ENCODE measurements at places on chromosomes 2 and 18. TPM values are rescaled to one million over a fixed set of nuclear protein-coding genes. Genes with fewer than 3 reads are reported as not detected.

Gene ACOXL
- total RNA-seq: 15.8 TPM

Gene INHA
- 1.4 TPM for total RNA-seq

Gene ARHGAP25
- total RNA-seq: 3.4 TPM

Gene PAX8
- total RNA-seq: 0.66 TPM

Gene RAB6C
- total RNA-seq: 0.07 TPM

Gene RIF1
- 96.9 TPM for total RNA-seq

Gene MBD2
- 37.4 TPM for total RNA-seq

Gene MZT2A
- total RNA-seq: 162 TPM

Gene OXER1
- total RNA-seq: 2.7 TPM

Gene SPR
- total RNA-seq: 13.0 TPM

Gene AQP12B
- not detected for total RNA-seq

Gene QPCT
- total RNA-seq: 19.5 TPM

Gene WDR75
- 68.3 TPM for total RNA-seq

Gene TTC21B
- total RNA-seq: 16.9 TPM

Gene ZBTB7C
- 0.39 TPM for total RNA-seq

Gene CAD
- 150 TPM for total RNA-seq

Gene EFR3B
- total RNA-seq: 8.9 TPM

Gene COL3A1
- total RNA-seq: 0.76 TPM

Gene SMYD1
- total RNA-seq: not detected

Gene RGPD4
- 0.05 TPM for total RNA-seq

Gene GRP
- total RNA-seq: not detected

Gene UGT1A5
- total RNA-seq: not detected

Gene SERPINB13
- total RNA-seq: not detected

Gene PPP1CB
- 133 TPM for total RNA-seq

Gene STPG4
- total RNA-seq: not detected

Gene CDK15
- total RNA-seq: not detected

Gene KCNJ13
- not detected for total RNA-seq

Gene LONRF2
- total RNA-seq: 0.33 TPM

Gene AGXT
- 0.16 TPM for total RNA-seq

Gene HES6
- total RNA-seq: 52.1 TPM

Gene SLC9A4
- total RNA-seq: 0.11 TPM

Gene PLGLB2
- 0.15 TPM for total RNA-seq

Gene GNLY
- total RNA-seq: not detected

Gene MERTK
- total RNA-seq: 7.3 TPM

Gene ADD2
- total RNA-seq: 187 TPM

Gene CMPK2
- total RNA-seq: 0.13 TPM

Gene ASAP2
- total RNA-seq: 14.5 TPM

Gene PIAS2
- total RNA-seq: 50.7 TPM

Gene PLA2R1
- total RNA-seq: 1.1 TPM

Gene TMEM200C
- 6.6 TPM for total RNA-seq

Gene HAAO
- 8.4 TPM for total RNA-seq

Gene ZSWIM2
- not detected for total RNA-seq

Gene FABP1
- total RNA-seq: 0.46 TPM

Data from WTC11 (cell line).